ENCODE measurements at places on chromosomes 12 and 14.
A peak's percentile ranks its signal among the peaks of the same experiment; 100 is the strongest.

DNA sequence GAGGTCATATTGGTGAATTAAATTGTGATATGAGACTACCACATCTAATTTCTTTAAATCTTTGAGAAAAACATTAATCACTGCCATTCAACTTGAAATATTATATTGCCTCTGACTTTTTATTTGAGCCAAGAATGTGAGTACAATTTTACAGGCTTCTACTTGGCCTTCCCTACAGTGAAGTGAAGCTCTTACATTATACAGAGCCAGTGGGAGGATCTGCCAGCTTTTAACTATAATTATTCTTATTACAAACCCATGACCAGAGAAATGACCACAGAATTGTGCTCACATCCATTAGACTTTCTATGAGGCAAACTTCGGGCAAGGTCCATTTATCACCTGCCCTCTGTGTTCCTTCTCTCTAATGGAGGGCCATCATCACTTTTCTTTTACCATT is 114.2 kb downstream of the RERGL start:
- no peak for DNase-seq

GRCh38 chr14:22465201-22465840 is 123.7 kb downstream of the DAD1 start:
- peak; percentile 25 for DNase-seq

DNA sequence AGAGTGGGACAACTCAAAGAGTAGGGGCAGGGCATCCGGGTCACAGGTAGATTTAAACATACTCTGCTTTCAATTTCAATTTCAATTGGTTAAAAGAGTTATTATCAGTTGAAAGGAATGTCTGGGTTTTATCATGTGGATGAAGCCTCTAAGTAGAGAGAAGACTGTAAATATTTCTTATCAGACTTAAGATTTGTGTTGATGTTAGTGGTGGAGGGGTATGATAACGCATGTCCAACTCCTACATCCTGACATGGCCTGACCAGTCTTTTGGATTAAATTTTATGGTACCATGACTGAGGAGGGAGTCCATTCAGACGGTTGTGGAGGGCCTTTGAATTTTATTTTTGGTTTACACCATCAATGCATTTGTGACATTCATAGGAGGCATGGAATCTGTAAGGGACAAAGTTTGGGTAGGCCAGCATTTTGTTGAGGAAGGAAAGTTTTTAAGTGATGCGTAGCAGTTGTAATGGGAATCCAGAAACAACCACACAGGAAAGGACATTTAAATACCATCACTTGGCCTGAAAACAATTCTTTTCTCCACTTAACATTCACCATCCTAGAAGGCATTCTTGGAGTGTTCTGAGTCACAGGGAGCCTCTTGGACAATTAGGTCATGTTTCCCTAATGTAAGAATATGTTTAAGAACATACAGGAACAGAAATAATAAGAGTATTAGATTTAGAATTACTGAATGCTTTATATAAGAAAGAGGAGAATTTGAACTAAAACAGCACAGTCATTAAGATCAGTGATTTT is 371.9 kb downstream of the ATP23 start:
- DNase-seq: peak; percentile 35

GRCh38 chr14:94962166-94962575 is 192.3 kb upstream of the GSC start:
- no peak for DNase-seq

DNA sequence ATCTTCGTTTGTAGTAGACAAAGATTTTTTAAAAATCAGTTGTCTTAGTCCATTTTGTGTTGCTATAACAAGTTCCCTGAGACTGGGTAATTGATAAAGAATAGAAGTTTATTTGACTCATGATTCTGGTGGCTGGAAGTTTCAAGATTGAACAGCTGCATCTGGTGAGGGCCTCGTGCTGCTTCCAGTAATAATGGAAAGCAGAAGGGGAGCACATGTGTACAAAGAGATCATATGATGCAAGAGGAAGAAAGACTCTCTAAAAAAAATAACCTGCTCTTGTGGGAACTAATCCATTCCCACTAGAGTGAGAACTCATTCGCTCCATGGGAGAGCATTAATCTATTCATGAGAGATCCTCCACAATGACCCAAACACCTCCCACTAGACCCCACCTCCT is 24.8 kb downstream of the MUCL1 start:
- DNase-seq: no peak

GRCh38 chr12:25266497-25266896 is 15.8 kb upstream of the KRAS start:
- DNase-seq: no peak

DNA sequence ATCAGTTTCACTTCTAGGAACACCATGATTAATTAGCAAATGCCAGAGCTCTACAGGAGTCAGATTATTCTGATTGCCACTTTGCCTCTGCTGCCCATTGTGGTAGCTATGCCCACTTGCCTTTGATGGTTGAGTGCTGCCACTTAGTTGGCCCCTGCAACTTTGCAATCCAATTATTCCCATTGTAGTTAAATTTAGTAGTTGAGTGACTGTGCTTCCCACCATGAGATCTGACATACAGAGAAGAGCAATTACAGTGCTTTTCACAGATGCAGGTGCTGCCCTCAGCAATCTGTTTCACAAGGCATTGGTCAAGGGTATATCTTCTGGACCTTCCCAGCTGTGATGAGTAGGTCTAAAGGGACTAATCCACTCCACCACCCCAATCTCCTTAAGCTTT is 468.4 kb upstream of the RGS6 start:
- DNase-seq: no peak

GRCh38 chr14:85300107-85300506 is 229.8 kb upstream of the FLRT2 start:
- no peak for DNase-seq

- no peak for DNase-seq
These were observed 75.6 kb upstream of the USP44 start for GRCh38 chr12:95626854-95627253.

DNA sequence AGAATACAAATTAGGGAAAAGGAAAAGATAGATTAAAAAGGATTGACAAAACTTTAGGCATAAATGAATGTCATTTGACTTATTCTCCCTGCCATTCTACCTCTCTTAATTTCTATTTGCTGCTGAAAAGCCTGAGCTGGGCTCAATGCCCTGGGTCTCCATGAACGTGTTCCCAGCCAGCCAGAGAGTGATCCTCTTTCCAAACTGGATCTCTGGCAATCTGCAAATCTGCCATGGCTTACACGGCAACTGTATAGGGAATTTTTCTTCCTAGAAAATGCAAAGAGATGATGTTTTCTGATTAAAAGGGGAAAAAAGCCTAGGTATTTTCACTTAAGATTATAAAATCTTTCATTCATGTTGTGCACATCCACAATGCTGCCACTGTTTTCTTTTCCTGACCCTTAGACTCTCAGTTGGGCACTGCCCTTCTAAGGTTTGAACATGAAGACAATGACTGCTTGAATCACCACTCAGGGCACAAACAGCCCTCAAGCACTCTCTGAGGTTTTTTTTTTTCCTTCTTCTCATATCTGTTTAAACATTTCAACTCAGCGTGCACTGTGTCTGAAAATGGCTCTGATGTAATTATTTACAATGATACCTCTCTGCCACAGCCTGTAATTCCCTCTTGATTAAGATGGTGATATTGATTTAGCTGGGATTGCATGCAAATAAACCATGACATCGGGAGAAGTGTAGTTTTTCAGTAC is 60.3 kb downstream of the DACT1 start:
- DNase-seq: peak; percentile 6

DNA sequence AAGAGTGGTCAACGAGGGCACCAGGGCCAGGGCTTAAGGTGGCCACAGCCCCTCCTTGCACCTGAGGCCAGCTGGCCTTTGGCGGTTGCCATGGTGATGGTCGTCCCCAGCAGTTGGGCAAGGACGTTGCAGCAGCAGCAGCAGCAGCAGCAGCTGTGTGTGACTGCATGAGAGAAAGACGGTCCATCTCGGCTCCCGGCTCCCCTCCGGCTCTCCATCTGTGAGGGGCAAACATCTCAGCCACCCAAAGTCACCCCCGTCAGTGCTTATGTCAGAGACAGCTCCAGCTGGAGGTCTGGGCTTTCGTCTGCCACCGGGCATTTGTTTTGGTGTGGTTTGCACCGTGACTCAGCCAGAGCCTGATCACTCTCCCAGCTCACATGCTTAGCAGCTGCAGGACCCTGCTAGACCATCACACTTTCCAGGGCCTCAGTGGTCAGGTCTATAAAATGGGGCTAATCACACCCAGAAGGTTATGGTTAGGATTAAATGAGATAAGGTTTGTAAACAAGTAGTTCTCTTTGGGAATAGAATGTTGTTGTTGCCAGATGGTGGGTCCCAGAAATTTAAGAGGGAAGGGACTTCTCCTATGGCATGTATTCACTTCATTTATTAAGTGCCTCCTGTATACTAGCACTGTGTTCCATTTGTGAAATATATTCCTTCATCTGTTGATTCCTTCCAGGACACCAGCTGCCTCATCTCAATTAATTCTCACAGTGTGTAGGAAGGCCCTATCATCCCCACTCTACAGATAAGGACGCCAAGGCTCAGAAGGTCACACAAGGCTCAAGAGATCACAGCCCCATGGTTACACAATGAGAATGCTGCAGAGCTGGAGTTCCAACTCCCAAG is 212.6 kb upstream of the LHX5 start:
- DNase-seq: no peak

GRCh38 chr12:60842181-60842580 is 1246.4 kb downstream of the SLC16A7 start:
- DNase-seq: no peak

GRCh38 chr12:110345176-110345661 is 58.3 kb downstream of the ANAPC7 start:
- DNase-seq: peak; percentile 99

DNA sequence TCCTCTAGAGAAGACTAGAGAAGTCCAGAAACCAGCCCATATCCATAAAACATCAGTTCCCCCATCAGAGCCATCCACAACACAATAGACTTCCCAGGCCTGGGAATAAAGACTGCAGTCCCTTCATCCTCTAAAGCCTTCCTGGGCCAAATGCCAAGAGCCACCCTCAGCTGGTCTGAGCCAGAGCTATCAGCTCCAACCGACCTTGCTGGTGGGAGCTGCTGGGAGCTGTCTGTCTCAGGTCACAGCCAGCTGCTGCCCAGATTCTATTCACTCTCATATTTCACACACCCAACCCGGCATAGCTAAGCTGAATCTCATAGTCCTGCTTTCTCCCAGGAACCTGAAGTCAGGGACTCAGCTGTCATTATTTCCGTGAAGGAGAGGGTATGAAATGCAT is 10.9 kb upstream of the TFCP2 start:
- DNase-seq: peak; percentile 12

DNA sequence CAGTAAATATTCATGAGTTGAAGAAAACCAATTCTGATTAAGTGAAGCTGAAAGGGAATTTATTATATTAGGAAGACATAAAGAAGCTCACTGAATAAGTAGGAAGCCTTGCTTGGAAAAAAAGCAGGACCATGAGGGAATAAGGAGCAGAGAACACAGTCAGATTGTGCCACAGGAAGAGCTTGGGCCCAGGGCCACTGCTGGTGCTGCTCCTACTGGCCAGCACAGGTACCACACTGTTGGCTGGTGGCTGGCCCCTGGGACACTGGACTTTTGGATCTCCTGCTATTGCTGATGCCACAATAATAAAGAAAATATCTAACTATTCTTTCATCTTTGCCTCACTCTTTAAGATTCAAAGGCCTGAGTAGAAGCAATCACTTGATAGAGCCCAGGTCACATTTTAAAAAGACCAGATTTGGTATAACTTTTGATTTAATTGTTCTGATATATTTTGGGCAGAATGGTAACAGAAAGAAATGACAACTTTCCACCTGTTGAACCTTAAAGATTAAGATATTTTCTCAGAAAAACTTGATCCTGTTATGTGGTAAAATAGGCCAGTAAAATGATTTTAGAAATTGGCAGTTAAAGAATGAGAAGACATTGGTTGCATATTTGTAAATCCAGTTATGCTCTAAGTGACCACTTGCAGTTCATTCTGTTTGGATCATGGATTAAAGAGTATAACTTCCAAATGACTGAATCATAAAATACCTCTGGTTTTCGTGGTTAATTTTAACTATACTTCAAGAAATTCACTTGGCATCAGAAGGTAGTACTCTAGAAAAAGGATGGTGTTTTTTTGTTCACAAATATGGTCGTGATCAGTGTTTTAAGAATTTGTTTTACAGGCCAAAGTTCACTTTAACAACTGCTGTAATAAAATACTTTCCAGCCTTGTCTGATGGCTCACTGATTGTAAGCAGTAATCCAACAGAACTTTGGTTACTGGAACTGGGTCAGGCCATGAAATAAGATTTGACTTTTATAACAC is 68.3 kb downstream of the DERA start:
- DNase-seq: peak; percentile 37

DNA sequence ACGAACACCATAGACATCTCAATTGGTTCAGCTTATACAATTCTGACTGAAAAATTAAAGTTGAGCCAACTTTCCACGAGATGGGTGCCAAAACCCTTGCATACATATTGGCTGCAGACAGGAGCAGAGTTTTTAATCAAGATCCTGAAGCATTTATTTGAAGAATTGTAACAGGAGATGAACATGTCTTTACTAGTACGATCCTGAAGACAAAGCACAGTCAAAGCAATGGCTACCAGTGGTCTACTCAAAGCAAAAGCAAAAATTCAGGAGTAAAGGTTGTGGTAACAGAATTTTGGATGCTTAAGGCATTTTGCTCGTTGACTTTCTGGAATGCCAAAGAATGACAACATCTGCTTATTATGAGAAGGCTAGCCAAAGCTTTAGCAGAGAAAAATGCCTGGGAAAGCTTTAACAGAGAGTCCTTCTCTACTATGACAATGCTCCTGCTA is 20.7 kb downstream of the ZDHHC17 start:
- peak; percentile 31 for DNase-seq

Measured in mammary epithelial cell (primary cell).